T-helper 1 cell (primary cell): ENCODE measurements at places on chromosomes 4 and X.

DNA sequence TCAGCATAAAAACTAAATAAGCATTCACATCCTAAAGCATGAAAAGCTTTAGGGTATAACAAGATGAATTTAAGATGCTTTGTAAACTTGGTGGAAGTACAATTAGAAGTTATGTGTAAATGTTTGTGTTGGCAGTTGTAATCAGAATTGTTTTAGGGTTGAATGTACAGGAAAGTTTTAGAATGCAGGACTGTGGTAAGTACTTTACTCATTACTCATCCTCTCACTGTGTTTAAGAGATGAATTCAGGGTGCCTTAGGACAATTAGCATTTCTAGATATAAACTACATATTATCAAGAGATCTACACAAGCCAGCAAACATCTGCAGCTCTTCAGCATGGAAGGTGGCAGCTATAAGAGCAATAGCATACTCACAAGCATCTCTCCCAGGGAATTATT, 77.5 kb upstream of the ELOVL6 start:
- DNase-seq = no peak

GRCh38 chrX:150028692-150029091, 90.4 kb upstream of the EOLA2 start:
- DNase-seq = peak; percentile 19

DNA sequence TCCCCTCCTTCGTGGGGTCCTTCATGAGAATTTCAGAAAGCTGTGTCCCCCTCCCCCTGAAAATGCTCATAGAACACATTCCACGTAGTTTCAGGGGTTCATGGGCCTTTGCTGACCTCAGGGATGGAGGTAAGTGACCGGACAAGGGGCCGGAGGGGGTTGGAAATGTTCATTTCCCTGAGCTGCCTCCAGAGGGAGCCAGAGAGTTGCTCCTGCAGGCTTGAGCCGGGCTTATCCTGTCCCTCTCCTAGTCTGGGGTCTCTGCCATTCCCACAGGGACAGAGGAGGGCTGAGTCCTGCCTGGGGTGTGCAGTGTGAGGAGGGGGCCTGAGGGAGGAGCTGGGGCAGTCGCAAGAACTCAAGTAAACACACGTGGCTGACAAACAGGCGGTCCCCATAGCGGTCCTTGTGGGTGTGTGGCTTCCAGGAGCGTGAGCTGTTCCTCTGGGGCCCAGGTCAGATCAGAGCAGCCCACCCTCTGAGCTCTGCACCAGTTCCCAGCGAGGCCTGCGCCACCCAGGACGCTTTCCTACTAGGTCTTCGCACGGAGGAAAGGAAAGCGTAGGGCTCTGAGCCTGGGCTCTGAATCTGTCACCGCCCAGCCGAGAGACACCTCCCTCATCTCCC, 62.5 kb downstream of the WFS1 start:
- DNase-seq = no peak

DNA sequence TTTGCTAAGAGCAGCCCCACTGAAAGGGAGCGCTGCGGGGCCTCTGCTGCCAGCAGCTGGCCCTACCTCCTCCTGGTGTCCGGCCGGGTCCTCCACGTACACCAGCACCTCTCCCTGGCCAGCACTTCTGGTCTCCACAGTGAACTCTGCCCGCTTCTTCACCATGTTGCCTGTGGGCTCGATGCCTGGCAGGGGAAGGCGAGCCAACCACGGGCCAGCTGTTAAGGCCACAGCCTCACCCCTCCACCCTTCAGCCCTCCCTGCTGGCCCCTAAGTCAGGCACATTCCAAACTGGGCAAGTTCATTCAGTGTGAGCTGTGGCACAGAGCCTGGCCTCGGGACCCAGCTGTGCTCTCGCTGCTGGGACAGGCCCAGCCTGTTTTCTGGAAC, 7.8 kb downstream of the FLNA start:
- DNase-seq = no peak

DNA sequence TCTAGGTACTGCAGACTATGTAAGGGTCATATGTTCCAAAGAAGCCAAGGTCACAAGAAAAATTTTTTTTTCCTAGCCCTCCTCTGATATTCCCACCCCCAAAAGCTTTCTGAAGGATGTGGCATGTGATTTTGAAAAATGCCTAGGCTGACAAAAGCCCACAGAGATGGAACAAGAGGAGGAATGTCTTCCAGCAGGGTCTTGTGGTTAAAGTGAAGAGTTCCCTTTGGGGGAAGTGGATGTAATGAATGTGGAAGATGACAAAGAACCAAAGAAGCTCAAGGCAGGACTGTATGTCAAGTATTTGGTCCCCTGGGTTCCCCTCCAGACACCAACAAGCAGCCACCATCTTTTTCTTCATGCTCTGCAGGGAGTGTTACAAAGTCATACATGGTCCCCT, 268.8 kb downstream of the BCOR start:
- DNase-seq = no peak
